ENCODE measurements at places on chromosomes 11 and 22. TPM values are rescaled to one million over a fixed set of nuclear protein-coding genes. Genes with fewer than 3 reads are reported as not detected.
A peak's percentile ranks its signal among the peaks of the same experiment; 100 is the strongest.

Gene PHOX2A
- not detected for total RNA-seq

DNA sequence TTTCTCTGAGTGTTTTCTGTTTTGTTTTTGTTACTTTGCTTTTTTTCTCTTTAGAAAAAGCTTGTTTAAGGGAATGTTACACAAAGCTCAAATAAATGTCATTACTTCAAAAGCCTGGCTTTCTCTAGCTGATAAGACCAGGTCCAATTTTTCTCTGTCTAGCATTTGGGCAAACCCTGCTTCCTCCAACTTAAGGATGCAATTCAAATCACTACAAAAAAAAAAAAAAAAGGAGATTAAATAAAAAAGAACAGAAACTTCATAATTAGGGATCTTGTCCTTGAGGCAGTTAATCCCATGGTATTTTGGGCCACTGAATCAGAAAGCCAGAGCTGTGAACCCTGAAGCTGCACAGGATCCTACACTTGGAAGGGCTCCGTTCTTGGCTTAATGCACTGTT lies 480.8 kb upstream of the KIRREL3 start:
- no peak for ATAC-seq

DNA sequence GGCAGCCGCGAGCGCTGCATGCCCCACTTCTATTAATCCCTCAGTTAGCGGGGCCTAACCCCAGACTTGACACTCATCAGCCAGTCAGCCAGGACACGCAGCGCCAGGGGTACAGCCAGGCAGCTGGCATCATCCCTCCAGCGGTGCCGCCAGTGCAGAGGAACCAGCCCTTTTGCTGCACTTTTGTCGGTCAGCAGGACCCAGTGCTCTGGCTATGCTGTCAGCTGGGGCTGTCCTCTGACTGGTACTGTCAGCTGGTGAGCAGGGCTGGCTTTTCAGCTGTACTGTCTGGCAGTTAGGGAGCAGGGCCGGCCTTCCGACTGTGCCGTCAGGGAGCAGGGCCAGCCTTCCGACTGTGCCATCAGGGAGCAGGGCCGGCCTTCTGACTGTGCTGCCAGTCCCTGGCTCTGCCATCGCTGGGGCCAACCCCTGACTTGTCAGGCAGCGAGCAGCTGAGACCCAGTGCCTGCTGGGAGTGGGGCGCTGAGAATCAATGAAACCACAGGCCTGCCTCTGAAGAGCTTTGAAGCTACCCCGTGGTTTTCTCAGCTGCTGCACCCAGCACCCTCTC lies 115.4 kb downstream of the KIAA1671 start:
- peak; percentile 72 for ATAC-seq

GRCh38 chr11:12377824-12378593 lies 638 bp downstream of the PARVA start:
- ATAC-seq: peak; percentile 35

Gene OR8B4
- total RNA-seq: not detected

GRCh38 chr22:47633111-47633510 lies 870.7 kb downstream of the TBC1D22A start:
- no peak for ATAC-seq

DNA sequence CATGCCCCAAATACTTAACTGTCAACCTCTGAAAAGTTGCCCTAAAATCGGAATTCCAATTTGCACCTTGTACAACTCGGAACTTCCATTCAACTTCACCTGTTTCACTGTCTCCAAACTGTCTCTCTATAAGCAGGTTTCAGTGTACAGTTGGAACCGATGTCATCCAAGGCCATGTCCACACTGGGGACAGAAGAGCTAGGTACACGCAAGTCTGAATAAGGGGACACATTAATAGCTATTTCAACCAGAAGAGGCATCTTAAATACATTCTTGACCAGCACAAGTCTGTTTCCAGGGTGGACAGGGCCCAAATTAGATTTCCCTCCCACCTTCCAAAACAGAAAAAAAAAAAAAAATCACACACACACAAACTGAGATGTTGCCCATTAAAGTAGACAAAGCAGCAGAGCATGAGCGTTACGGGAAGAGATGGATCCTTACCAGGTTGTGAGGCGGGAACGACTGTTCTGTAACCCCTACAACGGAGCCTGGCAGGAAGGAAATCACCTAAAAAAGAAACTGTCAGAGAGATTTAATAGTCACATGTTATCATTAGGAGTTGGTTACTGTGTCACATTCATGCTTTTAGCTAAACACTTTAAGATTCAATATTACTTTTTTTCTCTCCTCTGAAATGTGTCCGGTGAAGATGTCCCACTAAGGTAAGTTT lies 1.7 kb downstream of the CREBZF start:
- ATAC-seq: no peak

DNA sequence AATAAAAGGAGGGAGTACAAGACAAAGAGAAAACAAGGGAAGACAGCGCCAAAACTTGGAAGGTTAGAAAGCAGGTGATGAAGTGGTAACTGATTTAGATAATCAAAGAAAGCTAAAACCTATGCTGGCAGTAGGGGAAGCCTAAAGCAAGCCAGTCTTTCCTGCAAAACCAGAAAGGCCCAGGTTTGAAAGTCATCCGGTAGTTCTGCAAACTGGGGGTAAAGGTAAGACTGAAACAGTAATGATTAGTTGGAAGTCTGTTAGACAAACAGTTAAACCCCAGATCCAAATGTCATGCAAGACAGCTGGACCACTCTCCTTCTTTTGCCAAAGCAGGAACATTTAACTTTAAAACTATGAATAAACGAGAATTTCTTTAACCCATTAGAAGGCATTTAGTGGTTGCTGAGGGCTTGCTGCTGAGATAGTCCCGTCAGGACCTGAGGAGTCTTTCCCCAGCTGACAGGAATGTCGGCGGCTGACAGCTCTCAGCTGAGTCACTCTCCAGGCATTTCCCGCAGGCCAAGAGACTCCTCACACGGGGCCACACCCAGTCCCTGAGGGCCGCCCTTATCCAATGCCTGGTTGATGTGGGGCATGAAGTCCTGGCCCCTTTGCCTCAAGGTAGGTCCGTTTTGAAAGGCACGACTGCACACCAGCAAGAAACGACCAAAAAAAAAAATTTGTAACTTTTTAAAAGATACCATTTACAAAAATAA lies 36.3 kb upstream of the CFAP300 start:
- ATAC-seq: no peak

DNA sequence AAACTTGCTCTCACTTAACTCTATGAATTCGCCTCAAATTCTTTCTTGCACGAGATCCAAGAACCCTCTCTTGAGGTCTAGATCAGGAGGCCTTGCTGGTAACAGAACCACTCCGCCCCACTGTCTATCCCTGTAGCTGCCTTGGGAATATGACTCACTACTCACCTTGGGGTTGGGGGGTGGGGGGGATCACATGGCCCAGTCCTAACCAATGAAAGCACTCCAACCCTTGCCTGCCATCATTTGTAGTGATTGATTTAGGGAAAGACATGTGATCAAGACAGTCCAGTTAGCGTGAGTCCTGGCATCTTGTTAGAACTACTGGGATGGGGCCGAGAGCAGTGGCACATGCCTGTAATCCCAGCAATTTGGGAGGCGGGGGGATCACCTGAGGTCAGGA lies 4.8 kb upstream of the MRTFA start:
- no peak for ATAC-seq

GRCh38 chr11:70471254-70471653 lies 72.9 kb downstream of the CTTN start:
- no peak for ATAC-seq

DNA sequence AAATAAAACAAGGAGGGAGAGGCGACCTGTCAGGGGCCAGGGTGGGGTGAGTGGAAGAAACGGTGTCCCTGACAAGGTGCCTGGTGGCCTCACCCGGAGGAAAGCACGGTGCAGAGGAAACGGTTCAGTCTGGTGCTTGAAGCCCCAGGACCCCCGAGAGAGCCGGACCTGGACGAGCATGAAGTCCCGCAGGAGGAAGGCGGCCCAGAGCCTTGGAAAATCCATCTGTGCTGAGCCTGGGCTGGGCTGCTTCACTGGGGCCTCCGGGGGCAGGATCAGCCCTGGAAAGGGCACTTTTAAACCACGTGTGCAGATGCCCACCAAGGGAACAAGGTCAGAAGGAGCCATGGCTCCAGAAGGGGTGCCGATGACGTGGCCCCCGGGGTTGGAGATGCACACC lies 467.3 kb downstream of the OPCML start:
- no peak for ATAC-seq

- ATAC-seq: peak; percentile 21
Observed at GRCh38 chr11:47185305-47186075, 744 bp downstream of the PACSIN3 start.

Gene AKIP1
- total RNA-seq: 25.6 TPM

- ATAC-seq: peak; percentile 81
Observed at GRCh38 chr22:18096823-18097222, 13.8 kb upstream of the TUBA8 start.
